Trophoblast cell (in vitro differentiated cells and primary cell): ENCODE measurements at places on chromosomes 3 and 15.

DNA sequence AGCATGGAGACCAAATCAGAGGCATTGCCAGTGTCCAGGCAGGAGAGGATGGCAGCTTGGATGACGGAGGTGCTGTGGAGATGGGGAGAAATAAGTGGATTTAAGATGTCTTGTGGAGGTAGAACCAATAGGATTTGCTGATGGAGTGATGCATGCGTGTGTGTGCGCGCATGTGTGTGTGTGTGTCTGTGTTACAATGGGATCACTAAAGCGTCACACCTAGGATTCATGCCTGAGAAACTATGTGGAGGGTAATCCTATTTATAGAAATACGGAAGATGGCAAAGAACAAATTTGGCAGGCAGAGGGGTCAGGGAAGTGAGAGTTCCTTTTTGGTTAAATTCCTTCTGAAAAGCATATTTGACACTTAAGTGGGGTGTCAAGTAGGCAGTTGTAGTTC lies 64.8 kb upstream of the ARL8B start:
- no peak for DNase-seq

GRCh38 chr15:73344056-73344455 lies 24.7 kb downstream of the HCN4 start:
- no peak for DNase-seq

DNA sequence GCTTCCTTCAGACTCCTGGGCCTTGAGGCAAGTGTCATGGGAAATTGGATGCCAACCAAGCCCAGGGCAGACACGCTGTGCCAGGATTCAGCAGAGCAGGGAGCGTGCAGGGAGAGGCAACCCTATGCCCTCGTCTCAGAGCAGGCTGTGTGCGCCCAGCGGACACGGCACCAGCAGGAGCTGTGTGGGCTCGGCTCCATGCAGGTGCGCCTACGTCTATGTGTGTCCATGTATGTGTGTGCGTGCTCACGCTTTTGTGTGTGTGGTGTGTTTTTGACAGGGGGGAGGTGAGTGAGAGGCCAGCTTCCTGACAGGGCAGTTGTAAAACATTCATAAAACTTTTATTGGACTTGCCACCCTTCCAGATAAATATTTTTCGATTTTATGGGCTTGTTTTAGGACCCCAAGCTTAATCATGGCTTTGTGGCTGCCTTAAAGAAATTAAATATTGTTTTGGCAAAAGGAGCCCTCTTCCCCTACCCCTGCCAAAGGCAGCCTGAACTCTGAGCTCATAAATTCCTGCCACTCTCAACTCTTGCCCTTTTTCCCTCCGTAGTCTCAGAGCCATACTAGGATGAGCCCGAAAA lies 84.4 kb downstream of the DNAJB8 start:
- DNase-seq = no peak

GRCh38 chr3:118890206-118890605 lies 144.4 kb downstream of the IGSF11 start:
- no peak for DNase-seq

DNA sequence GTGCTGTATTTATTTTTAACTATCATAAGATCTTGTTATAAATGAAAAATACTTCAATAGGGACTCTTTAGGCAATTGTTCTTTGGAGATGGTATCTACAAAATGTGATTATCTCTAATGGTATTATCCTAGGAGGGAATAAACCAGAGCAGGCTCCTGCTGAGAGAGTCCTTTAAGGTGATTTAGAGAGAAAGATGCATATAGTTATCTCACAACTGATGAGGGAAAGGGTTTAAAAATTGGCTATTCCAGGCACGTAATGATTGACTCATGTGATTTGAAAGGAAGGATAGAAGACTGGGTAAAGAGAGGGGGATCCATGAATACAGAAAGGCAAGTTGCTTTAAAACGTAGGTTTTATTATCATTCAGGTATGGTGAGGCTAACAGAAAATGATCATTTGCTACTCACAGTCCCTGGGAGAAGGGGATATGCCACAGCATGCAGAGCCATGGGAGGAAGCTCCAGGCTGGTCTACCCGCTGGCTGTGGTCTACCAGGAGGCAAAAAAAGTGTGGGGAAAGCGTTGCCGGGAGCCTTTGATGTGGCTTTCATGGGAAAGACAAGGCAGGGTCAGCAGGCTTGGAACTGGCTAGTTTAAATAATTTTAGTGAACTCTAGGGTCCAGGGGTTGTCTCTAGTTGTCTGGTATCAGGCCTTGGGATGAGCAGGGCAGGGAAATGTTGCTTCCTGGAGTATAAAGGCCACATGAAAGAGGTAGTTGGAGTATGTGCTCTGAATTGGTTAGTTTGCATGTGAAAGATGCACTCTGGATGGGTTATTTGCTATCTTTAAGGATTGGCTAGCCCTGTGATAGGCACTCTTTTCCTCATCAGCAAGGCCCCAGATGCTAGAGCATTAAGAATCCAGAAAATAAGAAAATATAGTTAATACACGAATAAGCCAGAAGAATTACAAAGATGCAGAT lies 798.4 kb upstream of the GRM7 start:
- DNase-seq = no peak

DNA sequence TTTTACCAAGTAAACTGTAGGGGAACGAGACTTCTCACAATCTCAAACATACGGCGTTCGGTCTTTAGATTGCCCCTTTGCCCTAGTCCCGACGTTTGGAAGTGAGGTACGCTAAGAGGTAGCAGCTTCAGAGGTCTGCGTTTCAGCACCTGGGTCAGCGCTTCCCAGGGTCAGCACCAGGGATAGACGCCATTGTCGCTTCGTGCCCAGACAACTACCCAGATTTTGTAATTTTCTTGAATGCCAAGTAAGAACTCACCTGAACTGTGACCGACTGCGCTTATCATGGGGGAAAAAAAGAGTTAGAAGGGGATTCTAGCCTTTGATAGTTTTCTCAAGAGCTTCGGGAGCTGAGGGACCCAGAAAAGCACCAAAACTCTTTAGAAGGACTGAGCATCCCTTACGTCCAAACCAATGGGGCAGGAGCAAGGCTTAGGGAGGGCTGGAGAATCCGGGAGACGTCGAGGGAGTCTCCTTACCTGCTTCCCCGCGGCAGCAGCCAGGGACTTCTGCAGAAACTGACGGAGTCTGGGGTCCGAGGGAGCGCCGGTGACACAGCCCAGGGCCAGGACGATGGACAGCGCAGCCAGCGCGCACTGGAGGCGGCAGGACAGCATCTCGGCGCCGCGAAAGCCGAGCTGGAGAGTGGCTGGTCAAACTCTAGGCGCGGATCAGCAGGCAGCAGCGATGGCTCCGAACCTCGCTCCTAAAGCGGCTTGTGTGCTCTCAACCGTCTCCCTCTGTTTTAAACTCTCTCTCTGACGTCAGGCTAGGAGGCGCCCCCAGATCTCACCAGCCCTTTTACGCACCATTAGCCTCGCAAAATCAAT lies at the start of gene SST:
TSS of gene SST (minus strand) at position 720 of the 830 bp plus-strand sequence. CDS start at position 617, 103 bp downstream.
- DNase-seq = peak; percentile 59

GRCh38 chr3:140384876-140385275 lies 293.0 kb upstream of the TRIM42 start:
- no peak for DNase-seq

DNA sequence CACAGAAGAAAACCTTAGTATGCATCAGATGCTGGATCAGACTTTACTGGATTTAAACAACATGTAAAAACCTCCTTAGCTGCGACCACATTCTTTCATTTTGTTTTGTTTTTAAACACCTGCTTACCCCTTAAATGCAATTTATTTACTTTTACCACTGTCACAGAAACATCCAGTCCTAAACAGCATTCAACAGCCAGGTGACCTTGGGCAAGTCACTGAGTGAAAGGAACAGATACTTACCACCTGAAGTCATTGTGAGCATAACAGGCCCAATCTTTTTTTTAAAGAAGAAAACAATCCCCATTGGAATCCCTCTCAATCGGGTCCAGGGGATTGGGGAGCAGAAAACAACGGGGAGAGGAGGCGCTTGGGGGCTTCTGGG lies 390 bp downstream of the STARD5 start:
- DNase-seq = no peak

DNA sequence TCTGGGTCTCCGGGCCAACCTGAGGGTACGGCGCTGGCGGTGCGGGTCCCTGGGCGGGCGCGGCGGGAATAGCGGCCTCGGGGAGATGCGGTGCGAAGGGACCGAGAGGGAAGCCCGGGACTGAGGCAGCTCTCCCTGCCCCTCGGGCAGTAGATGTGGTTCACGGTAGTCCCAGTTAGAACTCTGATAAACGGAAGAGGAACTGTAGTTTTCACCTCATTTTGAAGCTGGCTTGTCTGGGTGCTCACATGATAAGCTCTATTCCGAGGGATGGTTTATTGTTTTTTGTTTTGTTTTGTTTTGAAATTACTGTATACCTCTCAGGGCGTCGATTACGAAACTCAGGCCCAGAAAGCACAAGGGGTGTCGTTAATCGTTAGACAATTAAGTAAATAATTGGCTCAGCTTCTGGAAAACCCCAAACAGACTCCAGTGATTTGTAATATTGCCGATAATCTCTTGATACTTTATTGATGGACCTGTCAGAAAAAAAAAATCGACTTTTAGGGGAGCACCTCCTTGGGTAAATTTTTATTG lies 413 bp downstream of the NUSAP1 start:
- DNase-seq = no peak

- no peak for DNase-seq
These were observed 31.6 kb upstream of the PYGO1 start for GRCh38 chr15:55619783-55620182.

- no peak for DNase-seq
These were observed 39.4 kb upstream of the IDH2 start for GRCh38 chr15:90141646-90142045.

DNA sequence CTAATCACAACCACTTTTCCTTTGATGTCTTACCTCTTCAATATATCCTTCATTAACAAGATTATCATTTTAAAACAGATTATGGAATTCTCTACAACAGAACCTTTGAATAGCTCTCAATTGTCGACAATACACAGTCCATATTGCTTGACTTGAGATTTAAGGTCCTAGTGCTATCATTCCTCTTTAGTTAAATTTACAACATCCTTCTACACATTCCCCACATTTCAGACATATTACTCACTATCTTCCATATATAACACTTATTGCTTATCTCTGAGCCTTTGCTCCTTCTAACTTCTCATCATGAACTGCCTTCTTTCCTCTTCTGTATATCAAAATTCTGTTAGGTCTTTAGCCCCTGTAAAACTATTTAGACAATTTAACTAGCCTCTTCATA lies 247.0 kb downstream of the STXBP5L start:
- no peak for DNase-seq
